ENCODE measurements at places on chromosomes 4 and X.
A peak's percentile ranks its signal among the peaks of the same experiment; 100 is the strongest.

DNA sequence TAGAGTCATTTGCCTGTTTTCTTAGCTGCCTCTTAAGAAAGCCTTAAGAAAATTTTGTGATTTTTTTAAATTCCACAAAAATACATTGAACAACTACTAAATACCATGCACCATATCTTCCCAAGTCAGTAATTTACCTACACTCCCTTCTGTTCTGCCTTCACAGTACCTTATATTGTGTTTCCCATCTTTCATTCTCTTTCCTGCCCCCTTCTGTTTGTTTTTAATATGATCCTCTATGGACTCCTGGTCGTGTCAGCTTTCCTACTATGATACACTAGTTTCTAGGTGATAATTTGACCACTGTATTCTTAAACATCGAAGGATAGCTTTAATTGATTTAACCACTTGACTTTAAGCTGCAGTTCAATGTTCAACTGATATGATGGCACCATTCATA lies 297.7 kb upstream of the HAND2 start:
- DNase-seq = no peak

GRCh38 chr4:122602277-122603142 lies 18.4 kb downstream of the IL21 start:
- DNase-seq = no peak

GRCh38 chrX:74420196-74421035 lies 877 bp upstream of the SLC16A2 start:
- no peak for DNase-seq

- peak; percentile 66 for DNase-seq
Measured at GRCh38 chr4:1693131-1693896, 9.2 kb upstream of the FAM53A start.

DNA sequence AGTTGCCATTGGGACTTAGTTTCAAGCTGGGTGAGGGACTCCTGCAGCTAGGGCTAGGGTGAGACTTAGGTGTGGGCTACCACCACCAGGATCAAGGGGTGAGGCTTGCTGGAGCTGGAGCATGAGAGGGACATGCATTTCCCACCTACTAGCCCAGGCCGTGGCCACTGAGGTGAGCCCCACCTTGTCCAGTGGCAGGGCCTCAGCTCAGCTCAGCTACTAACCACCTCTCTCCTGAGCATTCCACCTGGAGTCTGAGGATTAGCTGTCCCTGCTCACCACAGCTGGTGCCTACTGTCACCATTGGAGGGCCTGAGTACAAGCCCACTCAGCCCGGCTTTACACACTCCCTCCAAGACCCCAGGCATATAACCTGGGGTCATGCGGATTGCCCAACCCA lies 62.6 kb upstream of the MAGEH1 start:
- DNase-seq = no peak

GRCh38 chrX:138897621-138898492 lies 186.3 kb upstream of the FGF13 start:
- DNase-seq = no peak

GRCh38 chr4:185682236-185682635 lies 129.8 kb downstream of the SORBS2 start:
- DNase-seq = no peak

GRCh38 chrX:40883021-40883619 lies 147.8 kb upstream of the MED14 start:
- DNase-seq = no peak

DNA sequence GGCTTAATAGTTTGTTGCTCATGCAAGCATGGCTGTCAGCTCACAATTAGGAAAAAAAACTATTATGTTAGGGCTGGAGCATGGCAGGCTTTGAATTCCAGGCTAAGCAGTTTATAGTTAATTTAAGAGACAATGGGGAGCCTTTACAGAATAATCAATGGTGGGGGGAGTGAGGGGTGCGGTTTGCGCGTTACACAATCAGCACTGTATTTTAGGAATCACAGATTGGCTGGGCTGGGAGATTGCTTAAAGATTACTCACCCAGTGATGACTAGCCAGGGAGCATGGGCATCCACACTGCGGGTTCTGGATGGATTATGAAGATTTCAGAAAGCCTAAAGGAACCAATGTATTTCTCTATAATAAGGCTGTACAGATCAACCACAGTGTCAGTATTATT lies 186.6 kb downstream of the SOX3 start:
- DNase-seq = no peak

DNA sequence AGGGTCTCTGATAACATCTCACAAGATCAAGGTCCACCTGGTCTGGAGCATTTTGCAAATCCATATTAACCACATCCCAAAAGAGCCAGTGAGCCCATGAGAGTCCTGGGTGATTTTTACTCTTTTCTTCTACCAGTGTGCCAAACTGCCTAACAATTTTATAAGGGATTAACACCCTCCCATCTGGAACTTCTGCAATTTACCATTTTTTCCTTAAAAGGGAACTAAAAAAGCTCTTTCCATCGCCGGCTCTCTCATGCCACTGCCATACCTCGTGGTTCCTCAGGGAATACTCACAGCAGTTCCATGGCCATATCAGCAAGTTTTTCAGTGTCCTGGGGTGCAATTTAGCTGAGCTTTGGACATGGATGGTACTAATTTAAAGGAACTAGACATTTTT lies 55.7 kb downstream of the SEPSECS start:
- no peak for DNase-seq

DNA sequence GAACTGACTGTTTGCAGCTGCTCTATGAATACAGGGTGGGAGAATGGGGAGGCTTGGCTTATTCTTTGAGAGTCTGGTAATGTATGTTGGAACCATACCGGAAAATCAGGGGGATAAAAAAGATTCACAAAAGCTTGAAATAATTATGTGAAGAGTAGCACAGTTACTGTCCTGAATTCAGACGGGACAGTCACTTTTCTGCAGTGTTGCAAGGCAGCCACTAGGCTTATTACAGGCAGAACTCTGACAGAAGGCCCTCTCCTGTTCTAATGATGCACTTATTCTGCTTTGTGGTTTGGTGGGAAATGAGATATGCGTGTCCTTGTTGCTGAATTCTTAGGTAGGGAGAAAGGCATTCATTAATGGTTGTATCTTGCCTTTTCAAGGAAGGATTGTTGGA lies 37.2 kb downstream of the GUCY1B1 start:
- DNase-seq = no peak

DNA sequence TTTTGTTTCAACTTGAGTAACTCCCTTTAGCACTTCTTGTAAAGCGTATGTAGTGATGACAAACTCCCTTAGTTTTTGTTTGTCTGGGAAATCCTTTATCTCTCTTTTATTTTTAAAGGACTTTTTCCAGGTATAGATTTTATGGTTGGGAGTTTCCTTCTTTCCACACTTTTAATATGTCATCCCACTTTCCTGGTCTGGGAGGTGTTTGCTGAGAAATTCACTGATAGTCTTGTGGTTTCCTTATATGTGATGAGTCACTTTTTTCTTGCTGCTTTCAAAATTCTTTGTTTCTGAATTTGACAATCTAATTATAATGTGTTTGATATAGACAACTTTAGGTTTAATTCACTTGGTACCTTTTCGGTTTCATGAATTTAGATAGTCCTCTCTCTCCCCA lies 353.9 kb downstream of the GPAT3 start:
- no peak for DNase-seq

GRCh38 chrX:68848189-68848940 lies 19.5 kb downstream of the EFNB1 start:
- DNase-seq = no peak

GRCh38 chr4:88618782-88619485 lies 26.7 kb downstream of the HERC3 start:
- no peak for DNase-seq

GRCh38 chr4:95585016-95585695 lies 36.4 kb upstream of the UNC5C start:
- no peak for DNase-seq

DNA sequence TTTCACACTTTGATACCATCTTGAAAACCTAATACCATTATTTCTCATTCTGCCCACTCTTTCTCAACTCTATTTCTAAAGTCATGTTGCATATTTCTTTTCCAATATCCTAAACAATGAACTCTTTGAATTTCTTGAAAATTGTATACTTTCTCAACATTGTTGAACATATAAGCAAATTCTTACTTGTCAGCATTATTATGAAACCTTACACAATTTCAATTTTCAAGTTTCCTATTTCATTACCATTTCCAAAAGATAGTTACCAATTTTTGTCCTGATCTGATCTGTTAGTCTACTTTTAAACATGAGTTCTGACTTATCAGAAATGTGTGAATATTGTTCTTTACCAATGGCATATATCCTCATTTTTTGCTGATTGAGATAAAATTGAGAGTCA lies 806.3 kb upstream of the IGFBP7 start:
- DNase-seq = no peak

DNA sequence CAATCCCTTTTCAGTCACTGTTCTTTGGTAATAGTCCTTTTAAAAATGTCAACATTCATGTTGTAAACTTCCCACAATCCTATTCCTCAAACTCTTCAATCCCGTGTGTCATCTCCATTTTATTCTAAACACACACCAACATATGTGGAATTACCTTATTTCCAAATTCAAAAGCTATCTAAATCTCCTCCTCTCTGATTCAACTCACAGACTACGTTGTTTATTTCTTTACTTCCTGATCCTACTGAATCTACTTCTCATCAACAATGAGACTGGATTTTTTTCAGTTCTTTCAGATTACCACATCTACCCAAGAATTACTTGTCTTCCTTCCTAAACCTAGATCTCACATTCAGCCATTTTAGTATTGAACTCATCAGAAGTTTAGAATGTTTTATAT lies 188.2 kb downstream of the GABRB1 start:
- DNase-seq = no peak
